ENCODE measurements at places on chromosomes 7 and 10.

- no peak for DNase-seq
Measured at GRCh38 chr7:47912332-47912731, 35.9 kb downstream of the PKD1L1 start.

- DNase-seq, result no peak
Measured at GRCh38 chr10:122632031-122632430, 67.6 kb downstream of the C10orf120 start.

- DNase-seq, result no peak
Measured at GRCh38 chr7:148882841-148883265, 1.2 kb downstream of the EZH2 start.

- no peak for DNase-seq
Measured at GRCh38 chr10:74652664-74653063, 173.7 kb upstream of the KAT6B start.
